Myocyte (in vitro differentiated cells): ENCODE measurements at places on chromosomes 5 and 9.
A peak's percentile ranks its signal among the peaks of the same experiment; 100 is the strongest.

- DNase-seq, result no peak
Observed at GRCh38 chr9:4147476-4148230, 152.2 kb downstream of the GLIS3 start.

DNA sequence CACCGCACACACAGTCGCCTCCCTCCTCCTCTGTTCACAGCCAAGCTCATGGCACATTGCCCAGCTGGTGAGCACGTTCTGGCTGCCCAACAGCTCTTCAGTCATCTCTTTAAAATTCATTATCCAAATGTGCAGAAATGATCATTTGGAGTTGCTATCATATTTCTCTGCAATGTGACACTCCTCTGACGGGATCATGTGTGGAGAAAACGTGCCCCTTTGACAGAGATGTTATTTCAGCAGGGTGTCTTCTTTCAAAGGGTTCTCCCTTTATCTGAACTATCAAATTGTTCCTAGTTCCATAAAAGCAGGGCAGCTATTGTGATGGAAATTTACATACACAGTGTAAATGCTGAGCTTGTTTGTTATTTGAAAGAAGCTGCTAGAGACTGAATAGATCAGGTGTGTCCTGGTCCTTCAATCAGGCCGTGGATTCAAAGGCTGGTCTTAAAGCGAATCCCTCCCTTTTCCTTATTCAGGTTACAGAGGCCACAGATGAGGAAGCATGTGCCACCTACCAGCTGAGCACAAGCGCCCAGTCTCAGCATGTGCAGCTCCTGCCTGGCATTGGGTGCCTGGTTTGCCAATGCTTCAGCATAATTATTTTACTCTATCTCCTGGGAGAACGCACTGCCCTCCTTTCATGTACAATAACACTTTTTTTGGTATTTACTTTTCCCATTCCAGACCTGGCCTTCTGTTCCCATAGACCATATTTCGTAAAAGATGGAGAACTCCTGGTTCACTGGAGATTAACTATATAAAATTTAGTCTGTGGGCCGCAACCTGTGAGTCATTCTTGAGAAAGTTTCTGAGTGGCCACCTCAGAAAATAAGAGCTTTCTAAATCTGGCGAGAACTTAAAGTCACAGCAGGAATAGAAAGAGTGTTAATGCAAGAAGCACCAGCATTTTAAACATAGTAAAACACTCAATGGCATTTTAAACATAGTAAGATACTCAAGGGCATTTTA, 433.7 kb downstream of the ENC1 start:
- DNase-seq, result peak; percentile 94

GRCh38 chr9:123511326-123512277, 155.6 kb downstream of the CRB2 start:
- DNase-seq, result peak; percentile 56

- DNase-seq, result no peak
Observed at GRCh38 chr9:95816716-95817115, 58.8 kb upstream of the ERCC6L2 start.

- DNase-seq, result peak; percentile 64
Observed at GRCh38 chr9:131728961-131729360, 10.9 kb downstream of the RAPGEF1 start.

DNA sequence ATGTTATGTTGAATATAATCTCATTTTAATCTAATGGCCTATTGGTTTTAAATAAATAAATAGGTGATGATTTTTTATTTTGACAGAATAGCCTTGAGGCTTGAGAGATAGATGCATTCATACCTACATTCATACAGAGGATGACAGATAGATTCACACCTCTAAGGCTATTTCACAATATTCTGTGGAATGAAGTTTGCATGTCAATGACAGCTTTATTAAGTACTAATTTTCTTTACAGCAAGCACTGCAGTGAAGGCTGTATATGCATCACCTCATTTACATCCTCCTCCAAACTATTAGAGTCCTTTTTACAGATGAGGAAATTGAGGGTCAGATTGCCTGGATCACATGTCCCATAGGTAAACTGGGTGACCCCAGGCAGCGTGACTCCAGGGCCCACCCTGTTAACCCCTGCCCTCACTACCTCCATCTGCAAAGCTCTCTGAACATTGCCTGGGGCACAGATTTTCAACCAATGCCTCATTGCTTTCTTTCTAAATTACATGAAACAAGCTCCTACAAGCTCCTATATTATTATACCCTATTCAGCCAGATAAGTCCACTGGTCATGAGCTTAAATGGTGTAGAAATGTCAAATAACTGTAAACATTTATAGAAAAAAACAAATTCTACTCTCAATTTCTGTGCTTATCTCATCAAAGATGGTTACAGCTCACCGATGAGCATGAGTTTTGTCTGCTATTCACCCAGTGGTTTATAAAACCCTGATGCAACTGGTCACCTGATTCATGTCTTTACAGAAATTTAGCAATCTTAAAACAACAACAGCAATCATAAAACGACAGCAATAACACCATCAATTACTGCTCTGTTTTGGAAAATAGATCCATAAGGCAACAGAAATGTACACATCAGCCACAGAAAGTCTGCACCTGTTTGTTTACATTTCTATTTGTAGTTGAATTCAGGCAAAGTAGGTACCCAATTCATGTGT, 338.0 kb downstream of the NSG2 start:
- no peak for DNase-seq

DNA sequence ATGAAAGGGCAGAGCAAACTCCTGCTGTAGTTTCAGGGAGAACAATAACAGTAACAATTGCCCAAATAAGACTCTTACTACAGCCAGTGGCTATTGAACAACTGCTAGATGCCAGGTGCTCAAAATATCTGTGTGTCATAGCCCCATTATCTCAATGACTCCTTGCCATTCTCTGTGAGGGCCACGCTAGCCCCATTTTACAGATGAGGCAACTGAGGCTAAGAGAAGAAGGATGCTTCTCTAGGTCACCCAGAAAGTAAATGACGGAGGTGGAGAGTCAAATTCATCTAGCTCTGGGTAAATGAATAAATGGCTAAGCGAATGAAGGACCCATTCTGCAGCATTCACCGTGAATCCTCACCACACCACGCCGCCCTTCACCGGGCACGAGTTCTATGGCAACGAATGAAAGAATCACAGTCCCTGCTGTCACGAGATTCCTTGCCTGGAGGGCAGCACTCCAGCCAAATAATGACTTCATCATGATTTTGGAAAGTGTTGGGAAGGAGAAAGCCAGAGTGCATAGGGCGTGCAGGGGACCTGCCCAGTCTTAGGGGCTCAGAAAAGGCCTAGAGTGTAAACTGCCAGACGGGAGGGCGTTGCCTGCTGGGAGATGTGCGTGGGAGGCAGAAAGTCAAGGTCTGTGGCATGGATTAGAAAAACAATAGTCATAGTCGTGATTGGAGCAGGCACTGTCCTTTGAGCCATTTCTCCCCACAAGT, 147.2 kb downstream of the C9orf50 start:
- no peak for DNase-seq

DNA sequence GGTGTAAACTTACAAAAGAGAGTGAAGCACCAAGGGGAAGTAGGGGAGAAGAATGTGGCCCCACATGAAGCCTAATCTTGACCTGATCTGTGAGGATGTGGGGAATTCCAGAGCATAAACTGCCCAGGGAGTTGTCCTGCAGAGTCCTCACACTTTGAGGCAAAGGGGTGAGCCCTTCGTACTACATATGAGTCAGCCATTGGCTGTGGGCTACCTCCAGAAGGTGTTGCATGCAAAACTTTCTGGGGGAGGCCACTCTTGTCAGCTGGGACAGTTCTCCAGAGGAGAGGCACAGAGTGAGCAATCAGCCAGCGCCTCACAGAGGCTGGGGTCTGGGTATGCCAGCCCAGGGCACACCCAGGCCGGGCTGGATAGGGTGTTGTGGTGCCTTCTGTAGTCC, 98.1 kb upstream of the NMUR2 start:
- no peak for DNase-seq
